AG08395 (cell line): ENCODE measurements at places on chromosomes 1 and 21.

DNA sequence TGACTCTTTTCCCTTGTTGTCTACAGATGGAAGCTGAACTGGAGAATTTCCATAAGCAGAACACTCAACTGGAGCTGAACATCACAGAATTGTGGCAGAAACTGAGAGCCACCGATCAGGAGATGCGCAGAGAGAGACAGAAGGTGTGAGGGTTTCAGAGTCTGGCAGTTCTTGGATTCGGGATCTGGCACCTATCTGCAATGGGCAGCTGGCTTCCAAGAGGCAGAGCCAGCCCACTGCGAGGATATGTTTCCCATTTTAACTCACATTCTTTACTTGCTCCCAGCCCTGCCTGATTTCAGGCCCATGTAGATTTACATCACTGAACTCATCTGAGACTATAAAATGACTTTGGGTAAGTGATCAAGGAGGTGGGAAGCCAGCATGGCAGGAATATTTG is 37.3 kb upstream of the TMEM125 start:
- no peak for DNase-seq

- DNase-seq = peak; percentile 86
These were observed 93.3 kb upstream of the CD1D start for GRCh38 chr1:158087320-158087927.

GRCh38 chr1:98030976-98031375 is 110.1 kb upstream of the DPYD start:
- DNase-seq = no peak

DNA sequence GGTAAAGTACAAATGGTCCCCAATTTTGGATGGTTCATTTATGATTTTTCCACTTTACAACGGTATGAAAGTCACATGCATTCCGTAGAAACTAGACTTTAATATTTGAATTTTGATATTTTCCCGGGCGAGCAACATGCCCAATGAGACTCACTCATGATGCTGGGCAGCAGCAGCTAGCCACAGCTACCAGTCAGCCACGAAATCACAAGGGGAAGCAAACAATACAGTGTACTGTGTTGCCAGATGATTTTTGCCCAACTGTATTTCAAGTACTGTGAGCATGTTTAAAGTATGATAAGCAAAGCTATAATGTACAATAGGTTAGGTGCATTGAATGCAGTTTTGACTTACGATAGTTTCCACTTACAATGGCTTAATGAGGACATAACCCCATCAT is 266.8 kb downstream of the VAV3 start:
- no peak for DNase-seq

DNA sequence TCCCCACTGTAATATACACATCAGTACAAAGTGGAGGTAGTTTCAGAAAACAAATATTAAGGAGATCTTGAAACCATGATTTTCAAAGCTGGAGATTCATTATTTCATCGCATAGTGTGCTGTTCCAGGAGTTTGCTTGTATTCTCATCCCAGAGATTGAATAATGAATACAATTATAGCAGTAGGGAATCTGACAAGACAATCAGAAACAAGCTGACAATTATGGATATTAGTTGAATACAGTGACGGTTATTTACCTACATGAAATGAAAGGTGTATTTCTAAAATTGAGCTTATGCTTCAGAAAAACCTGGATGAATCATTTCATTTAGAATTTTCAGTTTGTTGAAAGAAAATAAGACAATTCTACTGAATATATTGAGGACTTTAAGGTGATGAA is 2119.0 kb downstream of the MRPL39 start:
- DNase-seq = no peak

DNA sequence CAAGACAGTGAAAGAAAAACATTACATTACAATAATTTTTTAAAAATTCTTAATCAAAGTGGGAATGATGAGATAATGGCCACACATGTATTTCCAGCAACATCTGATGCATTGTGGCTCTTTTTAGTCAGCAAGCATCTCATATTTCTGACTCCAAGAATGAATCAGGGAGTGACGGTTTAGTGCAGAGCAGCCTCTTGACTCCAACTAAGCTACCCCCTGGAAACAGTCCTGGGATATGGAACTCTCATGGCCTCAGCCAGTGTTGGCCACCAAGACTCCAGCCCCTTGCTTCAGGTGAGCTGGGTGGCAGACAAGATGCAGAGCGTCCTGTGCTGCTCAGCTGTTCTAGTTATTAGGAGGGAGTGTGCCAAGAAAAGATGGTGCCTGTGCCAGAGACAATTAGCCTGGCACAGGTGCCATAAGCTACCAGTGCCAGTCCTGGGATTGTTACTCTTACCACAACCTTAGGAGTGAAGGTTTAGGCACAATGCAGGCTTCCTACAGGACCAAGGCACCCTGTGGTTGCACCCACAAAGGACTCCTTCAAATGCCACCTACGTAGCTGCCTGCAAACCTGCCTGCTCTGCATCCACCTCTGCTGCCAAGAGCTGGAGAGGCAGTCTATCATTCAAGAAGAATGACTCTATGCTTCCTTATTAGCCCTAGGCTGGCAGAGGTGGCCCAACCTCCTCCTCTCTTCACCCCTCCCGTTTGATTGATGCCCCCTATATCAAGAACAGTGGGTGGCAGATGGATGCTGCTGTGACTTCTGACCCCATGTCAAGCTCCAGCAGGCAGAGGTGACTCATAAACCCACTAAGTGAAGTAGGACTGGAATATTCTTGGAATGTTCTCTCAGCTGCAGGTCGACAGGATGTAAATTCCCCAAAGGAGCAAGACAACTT is 6.0 kb upstream of the SEC16B start:
- DNase-seq = peak; percentile 53

- no peak for DNase-seq
These were observed 60.0 kb upstream of the KCTD3 start for GRCh38 chr1:215507119-215507518.

DNA sequence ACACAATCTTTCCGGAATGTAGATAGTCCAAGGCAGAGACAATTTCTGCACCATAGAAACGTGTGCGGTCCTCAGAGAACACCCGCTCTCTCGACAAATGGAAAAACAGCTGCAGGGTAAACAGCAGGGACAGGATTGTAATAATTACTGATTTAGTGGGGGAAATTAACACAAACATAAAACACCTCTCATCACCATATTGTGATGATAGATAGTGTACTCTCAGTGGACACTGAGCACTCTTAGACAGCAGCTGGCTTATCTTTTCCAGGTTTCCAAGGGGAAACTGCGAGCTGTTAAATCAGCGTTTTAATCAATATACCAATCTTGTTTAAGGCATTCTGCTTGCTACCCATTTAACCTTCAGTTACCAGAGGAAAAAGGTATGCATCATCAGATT is 277.1 kb downstream of the AKT3 start:
- no peak for DNase-seq

DNA sequence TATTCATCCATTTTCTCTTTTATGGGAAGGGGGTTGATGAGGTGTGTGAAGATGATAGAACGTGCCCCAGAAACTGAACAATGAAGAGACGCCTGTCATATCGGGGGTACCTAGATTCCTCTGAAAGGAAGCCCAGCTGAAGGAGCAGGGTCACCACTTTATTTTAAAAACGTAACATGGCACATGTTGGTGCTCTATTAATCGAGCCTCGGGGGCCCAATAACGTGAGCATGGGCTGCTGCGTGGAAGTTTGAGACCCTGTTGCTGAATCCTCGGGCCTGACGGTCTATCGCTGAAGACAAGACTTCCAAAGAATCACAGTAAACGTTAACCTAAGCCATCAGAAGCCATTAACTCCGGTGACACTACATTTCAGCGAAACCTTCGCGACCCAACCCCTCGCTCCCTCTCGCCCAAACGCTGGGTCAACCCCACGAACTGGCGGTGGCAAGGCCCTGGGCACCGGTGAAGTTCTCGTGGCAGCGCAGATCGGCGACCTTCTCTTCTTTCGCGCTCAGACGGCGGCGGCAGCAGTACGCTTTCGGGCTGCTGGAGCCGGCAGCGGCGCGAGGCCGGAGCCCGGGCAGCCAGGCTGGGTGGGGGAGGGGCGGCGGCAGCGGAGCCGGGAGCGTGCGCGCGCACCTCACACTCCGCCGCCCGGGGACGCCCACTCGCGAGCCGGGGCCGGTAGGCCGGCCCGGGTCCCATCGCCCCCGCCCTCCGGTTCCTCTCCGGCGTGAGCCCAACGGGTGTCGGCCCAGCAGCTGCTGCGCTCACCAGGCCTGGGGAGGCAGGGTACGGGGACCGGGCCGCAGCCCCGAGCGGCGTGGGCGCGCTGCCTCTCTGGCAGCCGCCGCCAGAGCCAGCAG is 838 bp upstream of the MAN1A2 start:
- DNase-seq = peak; percentile 97

DNA sequence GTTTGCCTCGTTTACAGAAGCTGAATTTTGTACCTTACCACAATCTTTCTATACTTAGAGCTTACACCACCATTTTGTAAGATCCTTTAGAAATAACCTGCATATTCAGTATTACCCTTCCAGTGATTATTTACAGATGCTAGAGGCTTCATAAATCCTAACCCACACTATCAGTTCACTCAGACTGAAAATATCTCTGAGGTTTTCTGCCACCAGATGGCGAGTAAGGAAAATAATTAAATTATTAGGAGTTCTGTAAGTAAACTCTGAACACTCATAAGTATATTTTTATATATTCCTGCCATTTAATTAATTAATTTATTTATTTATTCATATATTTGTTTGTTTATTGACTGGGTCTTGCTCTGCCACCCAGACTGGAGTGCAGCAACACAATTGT is 1635.2 kb downstream of the PLA2G4A start:
- no peak for DNase-seq

DNA sequence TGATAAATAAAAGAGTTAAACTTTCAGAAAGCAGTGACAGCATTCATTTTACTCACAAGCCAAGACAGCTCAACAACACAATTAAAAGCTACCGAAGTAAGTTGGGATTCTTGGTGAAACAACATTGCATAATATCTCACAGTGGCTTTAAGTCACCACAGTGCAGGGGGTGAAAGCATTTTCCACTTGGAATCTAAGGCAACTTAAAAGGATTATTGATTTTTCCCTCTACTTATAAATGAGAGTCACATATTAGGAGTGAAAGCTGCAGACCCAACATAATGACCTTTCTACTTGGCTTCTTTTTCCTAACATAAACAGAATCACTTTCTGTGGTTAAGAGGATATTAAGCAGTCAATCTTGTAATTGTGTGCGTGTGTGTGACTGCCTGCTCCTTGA is 536.6 kb upstream of the CXADR start:
- DNase-seq = no peak

- DNase-seq = no peak
These were observed 45.5 kb upstream of the SPOCD1 start for GRCh38 chr1:31861346-31861745.

- DNase-seq = no peak
These were observed 264 bp downstream of the FCRL3 start for GRCh38 chr1:157700305-157700704.

GRCh38 chr1:955474-955873 is 3.6 kb downstream of the NOC2L start:
- DNase-seq = no peak
